Activated CD8-positive, alpha-beta T cell treated with anti-CD3 and anti-CD28 coated beads for 36 hours (primary cell): ENCODE measurements at places on chromosomes 1 and 21. TPM values are rescaled to one million over a fixed set of nuclear protein-coding genes. Genes with fewer than 3 reads are reported as not detected.

The C1orf210 gene
- total RNA-seq, result not detected

GRCh38 chr1:48930011-48930410, 153.3 kb upstream of the BEND5 start:
- H3K27me3 ChIP-seq, result peaks cover 6% of the 10 kb centered on the region
- no peak for DNase-seq
- H3K27ac ChIP-seq, result no peak overlapping the region
- H3K4me3 ChIP-seq, result no peak overlapping the region
- no peaks in the 10 kb centered on the region for H3K4me1 ChIP-seq
- no peaks in the 10 kb centered on the region for H3K36me3 ChIP-seq

- H3K36me3 ChIP-seq, result peaks cover 49% of the 10 kb centered on the region
- H3K4me3 ChIP-seq, result no peak overlapping the region
- no peaks in the 10 kb centered on the region for H3K27me3 ChIP-seq
- DNase-seq, result no peak
- no peaks in the 10 kb centered on the region for H3K4me1 ChIP-seq
- no peak overlapping the region for H3K27ac ChIP-seq
Observed at GRCh38 chr1:54872036-54872331, 15.0 kb downstream of the DHCR24 start.

- H3K4me1 ChIP-seq, result peaks cover 29% of the 10 kb centered on the region
- H3K4me3 ChIP-seq, result no peak overlapping the region
- DNase-seq, result no peak
Observed at GRCh38 chr1:8597455-8597854, 220.0 kb downstream of the RERE start.

- H3K4me1 ChIP-seq, result no peaks in the 10 kb centered on the region
- no peak overlapping the region for H3K27ac ChIP-seq
- H3K4me3 ChIP-seq, result no peak overlapping the region
- H3K27me3 ChIP-seq, result no peaks in the 10 kb centered on the region
Observed at GRCh38 chr1:58439946-58440345, 106.6 kb downstream of the OMA1 start.
